Muscle of leg (tissue), 16 donors: ENCODE measurements at places on chromosomes 16 and 17. TPM values are rescaled to one million over a fixed set of nuclear protein-coding genes. Genes with fewer than 3 reads are reported as not detected.

DNA sequence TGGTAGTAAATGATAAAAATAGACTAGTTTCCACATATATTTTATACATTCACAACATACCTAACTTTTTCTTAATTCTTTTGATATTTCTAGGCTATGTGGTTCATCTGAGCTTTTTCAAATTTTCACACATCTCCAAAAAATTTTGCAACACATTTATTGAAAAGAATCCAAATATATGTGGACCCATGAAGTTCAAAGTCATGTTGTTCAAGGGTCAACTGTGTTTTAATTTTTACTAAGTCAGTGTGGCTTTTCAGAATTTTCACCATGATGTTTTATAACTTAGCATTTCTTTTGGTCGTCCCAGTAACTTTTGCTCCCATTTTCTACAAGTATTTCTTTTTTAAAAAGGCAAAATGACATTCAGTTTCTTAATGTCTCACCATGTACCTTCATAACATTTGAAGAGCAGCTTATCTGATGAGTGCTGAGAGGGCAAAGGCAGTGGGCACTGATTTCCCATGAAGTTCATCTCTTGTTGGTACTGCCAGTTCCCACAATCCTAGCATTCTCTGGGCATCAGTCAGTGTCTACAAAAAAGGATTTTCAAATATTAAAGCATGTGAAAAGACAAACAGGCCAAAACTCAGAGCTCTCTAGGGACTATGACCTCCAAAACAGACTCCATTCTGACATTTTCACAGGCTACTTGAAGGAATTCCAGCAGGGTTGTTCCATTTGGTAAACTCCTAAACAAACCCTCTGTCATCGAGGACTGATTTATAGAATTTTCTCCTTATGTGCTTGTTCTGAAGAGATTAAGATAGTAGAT is 80.3 kb downstream of the MRTFB start:
- DNase-seq, result peak; percentile 64

- no peak for DNase-seq
Measured at GRCh38 chr17:77388384-77389306, 247.9 kb downstream of the SEC14L1 start.

GRCh38 chr16:82603784-82604411 is 22.9 kb upstream of the CDH13 start:
- DNase-seq, result peak; percentile 68

Gene HP
- 0.13 TPM for total RNA-seq
